ENCODE measurements at places on chromosomes 1 and 21.

GRCh38 chr1:239807361-239807760 is 284.3 kb upstream of the FMN2 start:
- DNase-seq: no peak

DNA sequence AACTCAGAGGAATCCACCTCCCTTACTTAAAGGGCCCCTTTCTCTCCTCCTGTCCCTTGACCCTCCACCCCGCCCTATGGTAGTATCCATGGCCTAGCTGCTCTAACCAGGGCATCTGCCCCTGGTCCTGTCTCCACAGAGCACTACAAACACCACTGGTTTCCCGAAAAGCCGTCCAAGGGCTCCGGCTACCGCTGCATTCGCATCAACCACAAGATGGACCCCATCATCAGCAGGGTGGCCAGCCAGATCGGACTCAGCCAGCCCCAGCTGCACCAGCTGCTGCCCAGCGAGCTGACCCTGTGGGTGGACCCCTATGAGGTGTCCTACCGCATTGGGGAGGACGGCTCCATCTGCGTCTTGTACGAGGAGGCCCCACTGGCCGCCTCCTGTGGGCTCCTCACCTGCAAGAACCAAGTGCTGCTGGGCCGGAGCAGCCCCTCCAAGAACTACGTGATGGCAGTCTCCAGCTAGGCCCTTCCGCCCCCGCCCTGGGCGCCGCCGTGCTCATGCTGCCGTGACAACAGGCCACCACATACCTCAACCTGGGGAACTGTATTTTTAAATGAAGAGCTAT is 1.7 kb downstream of the BTG2 start:
- DNase-seq: peak; percentile 24

DNA sequence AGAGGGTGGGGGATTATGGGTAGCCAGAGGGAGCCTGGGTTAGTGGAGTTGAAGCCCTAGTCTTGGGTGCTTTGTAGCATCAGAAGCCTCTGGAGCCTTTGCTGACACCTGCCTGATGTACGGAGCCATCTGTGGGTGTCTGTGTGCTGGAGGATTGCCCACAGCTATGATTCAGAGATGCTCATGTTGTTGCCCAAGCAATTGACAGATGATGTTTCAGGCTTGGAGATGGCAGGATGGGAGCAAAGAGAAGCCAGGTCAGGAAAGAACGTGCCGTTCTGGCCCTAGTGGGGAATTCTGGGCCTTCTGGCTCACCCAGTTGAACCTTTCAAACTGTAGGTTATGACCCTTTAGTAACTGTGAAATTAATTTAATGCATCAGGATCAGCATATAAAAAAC is 27.6 kb downstream of the COQ8A start:
- no peak for DNase-seq

DNA sequence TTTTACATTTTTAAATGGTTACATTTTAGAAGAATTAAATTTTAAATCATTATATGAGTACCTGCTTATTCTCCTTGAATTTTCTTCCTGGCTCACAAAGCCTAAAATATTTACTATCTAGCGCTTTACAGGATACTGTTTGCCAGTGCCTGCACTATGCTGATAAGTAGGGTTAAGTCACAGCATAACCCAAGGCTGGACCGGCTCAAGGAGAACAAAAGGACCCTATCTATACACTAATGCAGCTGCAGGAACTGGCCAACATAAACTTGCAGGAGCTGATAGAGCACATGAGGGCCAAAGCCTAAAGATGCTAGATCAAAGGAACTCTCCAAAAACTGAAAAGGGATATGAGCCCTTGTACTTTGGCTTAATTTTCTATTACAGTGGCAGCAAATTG is 1086.9 kb upstream of the TMPRSS15 start:
- DNase-seq: no peak

DNA sequence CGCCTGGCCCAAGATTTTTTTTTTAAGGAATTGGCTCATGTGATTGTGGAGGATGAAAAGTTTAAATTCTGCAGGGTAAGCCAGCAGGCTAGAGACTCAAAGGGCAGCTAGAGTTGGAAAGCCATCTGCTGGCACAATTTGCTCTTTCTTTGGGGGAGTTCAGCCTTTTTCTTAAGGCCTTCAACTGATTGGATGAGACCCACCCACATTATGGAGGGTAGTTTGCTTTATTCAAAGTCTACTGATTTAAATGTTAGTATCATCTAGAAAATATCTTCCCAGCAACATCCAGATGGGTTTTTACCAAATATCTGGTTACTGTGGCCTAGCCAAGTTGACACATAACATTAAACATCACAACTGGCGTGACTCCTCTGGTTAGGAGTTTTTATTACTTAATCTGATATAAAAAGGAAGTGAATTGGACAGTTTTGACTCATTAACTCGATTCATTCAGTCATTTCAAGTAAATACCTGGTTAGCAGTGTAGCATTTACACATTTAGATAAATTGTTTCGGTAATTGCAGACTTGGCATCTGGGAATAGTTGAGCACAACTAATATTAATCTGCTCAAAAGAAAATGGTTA is 12.4 kb downstream of the HOOK1 start:
- no peak for DNase-seq

DNA sequence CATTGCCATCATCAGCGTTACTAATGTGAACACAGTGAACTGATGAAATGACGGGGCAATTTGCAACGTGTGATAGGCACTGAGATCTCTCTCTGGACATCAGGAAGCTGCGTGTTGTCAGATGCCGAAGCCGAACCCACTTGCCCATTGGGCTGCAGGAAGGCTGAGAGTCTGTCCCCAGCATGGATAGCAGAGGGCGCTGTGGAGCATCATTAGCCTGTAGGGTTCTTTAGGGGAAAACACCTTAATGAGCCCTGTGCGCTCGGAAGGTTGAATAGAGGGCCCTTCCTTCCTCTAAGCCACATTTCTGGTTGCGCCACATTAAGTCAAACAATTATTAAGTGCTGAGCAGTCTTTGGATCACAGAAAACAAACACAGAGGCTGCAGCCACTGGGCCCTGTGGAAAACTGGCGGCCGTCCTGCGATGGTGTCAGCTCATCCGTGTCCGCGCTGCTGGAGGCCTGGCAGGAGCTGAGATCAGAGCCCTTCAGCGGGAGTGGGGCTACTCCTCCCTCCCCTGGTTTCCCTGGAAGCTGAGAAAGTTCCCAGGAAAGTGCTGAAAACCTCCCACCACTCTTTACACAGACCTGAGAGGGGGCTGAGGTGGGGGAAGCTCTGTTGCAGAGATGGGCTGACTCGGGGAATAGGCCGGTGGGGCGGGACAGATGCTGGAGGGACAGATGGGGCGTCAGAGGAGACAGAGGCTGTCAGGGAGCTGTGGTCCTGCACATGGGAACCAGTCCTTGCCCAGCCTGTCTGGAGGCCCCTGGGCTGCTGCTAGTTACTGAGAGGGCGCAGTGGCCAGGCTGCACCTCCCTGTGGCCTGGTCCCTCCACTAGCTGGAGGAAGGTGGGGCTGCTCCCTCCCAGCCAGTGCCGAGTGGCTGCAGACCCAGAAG is 12.7 kb downstream of the TFF2 start:
- DNase-seq: peak; percentile 29

DNA sequence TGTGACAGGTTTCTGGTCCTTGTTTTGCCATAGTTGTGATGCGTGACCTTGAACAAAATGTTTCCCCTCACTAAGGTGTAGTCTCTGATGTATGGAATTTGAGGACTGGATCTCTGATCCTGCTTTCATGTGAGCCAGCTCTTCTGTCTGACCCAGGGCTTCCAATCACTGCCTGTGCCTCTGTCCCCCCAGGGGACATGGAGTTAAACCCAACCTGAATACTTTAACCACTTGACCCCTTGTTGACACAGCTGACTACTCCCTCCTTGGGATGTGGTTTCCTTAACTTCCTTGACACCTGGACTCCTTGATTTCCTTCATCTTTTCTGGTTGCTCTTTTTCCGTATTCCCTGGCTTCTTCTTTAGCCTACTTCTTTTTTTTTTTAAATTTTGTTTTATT is 36.0 kb upstream of the SSBP3 start:
- no peak for DNase-seq
